ENCODE measurements at places on chromosomes 3 and 15.

DNA sequence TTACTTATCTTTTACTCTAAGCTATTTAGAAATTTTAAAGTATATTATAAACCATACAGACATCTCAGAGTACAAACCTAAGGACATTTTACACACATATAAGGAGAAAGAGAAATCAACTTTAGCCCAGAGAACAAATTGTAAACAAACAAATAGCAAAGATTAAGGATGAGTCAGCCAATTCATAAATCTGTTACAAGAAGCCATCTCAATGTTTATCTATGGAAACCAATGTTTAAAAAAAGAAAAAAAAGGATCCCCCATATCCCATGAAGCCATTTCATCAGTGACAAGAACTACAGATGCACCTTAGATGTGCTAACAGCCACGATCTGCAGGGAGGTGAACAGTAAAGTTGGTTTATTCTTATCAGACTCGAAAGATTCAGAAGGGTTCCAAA, 437.1 kb downstream of the SHQ1 start:
- DNase-seq, result no peak

- no peak for DNase-seq
Measured at GRCh38 chr3:32675650-32676049, 9.3 kb upstream of the CNOT10 start.

- no peak for DNase-seq
Measured at GRCh38 chr3:52400275-52400793, 44.6 kb downstream of the SEMA3G start.

GRCh38 chr3:61227799-61228198, 23.5 kb downstream of the FHIT start:
- DNase-seq, result no peak

- DNase-seq, result no peak
Measured at GRCh38 chr15:82532991-82533481, 7.2 kb downstream of the RPS17 start.

- no peak for DNase-seq
Measured at GRCh38 chr3:190041333-190042041, 79.2 kb downstream of the P3H2 start.

- no peak for DNase-seq
Measured at GRCh38 chr3:177177749-177178221, 19.5 kb downstream of the TBL1XR1 start.

DNA sequence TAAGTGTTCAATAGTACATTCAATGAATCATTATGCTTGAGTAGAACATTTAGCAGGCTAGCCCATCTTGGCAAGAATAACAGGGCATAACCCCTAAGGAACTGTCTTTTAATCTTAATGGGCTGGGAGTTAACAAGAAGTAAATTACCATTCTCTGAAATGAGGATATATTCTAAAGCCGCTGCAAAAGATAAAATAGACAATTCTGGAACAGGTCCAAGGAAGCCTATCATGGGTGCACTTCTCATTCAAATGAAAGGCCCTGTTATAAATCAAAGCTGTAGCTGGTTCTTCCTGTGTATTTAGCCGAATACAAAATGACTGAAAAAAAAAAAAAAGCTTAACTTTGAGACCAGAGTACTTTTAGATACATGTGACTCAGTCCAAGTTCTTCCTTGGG, 15.6 kb downstream of the MTHFS start:
- DNase-seq, result no peak

DNA sequence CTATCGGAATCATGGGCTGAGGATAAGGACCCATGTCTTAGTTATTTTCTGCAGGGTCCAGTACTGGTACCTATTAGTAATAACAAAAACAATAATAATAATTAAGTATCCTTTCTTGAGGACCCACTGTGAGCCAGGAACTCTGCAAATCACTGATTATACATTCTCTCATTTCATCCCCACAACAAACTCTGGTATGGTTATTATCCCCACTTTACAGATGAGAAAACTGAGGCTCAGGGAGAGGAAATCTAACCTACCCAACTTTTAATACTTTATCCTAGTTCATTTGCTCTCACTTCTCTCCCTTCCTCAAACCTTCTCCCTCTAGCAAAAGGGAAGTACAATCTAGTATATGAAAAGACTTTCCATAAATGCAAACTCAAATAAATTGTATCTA, 528.4 kb upstream of the PROK2 start:
- DNase-seq, result no peak

DNA sequence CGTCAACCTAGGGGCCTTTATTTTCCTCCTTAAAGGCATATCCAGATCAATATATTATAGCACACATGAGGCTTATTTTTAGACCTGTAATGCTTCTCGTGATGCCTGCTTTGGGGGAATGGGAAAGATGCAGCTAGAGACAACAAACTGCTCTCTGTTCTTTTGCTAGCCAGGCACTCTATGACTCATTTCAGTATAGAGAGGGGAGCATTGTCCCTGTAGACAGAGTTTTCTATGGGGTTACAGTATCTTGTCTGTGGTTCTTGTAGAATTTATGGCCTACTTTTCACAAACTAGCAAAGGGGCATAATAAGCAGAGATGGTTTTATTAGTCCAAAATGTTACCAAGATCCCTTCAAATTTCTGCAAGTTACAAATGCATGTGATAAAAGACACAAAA, 305.6 kb downstream of the LSAMP start:
- no peak for DNase-seq

DNA sequence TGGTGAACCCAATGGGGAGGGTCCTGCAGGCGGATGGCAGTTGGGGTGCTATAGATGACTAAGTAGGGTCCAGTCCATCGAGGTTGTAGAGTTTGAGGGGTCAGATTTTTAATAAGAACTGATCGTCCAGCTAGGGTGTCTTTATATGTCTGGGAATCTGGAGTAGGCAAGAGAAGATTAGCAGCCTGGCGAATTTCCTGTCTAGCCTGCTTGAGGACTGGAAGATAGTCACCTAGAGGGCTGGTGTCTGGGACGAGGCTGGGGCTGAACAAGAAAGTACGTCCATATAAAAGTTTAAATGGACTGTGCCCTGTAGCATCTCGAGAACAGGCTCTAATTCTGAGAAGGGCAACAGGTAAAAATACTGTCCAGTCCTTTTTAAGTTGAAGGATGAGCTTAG, 6.7 kb upstream of the IP6K2 start:
- DNase-seq, result no peak

DNA sequence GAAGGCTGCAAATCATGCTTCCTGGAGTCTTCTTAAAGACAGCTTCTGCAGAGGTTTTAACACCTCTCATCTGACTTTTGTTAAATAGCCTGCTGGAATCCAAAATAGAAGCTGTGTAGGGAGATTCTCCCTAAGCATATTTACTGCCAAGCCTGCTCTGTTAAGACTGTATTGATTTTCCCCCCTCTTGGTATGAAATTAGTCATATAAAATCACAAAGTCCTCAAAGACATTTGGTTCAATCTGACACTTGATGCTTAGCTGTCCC, 94.6 kb downstream of the ITPR1 start:
- no peak for DNase-seq

DNA sequence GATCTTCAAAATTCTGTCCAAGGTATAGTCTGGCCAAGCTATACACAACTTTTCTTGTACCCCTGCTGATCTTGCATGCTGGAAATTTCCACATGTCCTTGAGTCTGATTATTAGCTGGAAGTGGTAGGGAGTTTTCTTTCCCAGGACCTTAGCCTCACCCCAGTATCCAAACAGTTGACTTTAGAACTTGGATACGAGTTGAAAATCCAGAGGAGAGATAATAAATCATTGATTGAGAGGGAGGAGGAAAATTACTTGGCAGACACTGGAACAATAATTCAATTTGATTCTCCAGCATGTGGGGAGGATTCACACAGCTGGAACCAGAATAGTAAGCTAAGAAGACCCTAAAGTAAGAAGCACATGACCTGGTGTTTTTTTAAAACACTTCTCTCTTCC, 116.4 kb downstream of the IL5RA start:
- DNase-seq, result no peak

- no peak for DNase-seq
Measured at GRCh38 chr3:195768831-195769303, 42.9 kb downstream of the MUC4 start.

DNA sequence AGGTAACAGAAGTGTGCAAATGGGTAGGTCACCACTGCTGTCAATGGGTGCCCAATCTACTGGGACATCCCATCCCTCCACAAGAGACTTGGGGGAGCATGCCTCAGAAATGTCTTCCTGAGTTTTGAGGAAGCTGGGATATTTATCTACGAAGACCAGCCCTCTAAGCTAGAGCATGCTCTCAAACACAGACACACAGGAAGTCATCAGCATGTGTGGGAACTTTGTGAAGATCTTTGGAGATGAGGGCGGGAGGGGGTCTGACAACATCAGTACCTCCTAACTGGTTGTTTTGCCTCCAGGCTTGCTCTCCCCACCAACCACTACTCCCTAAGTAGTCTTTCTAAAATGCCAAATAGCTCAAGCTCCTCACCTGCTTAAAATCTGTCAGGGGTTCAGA, 3.5 kb upstream of the MEF2A start:
- no peak for DNase-seq

GRCh38 chr15:47673232-47673761, 44.0 kb upstream of the SEMA6D start:
- no peak for DNase-seq

GRCh38 chr3:59001675-59002074, 48.1 kb downstream of the CFAP20DC start:
- no peak for DNase-seq

GRCh38 chr3:130772129-130772528, 25.5 kb upstream of the PIK3R4 start:
- no peak for DNase-seq

- peak; percentile 13 for DNase-seq
Measured at GRCh38 chr15:66847565-66847991, 145.5 kb downstream of the SMAD6 start.

DNA sequence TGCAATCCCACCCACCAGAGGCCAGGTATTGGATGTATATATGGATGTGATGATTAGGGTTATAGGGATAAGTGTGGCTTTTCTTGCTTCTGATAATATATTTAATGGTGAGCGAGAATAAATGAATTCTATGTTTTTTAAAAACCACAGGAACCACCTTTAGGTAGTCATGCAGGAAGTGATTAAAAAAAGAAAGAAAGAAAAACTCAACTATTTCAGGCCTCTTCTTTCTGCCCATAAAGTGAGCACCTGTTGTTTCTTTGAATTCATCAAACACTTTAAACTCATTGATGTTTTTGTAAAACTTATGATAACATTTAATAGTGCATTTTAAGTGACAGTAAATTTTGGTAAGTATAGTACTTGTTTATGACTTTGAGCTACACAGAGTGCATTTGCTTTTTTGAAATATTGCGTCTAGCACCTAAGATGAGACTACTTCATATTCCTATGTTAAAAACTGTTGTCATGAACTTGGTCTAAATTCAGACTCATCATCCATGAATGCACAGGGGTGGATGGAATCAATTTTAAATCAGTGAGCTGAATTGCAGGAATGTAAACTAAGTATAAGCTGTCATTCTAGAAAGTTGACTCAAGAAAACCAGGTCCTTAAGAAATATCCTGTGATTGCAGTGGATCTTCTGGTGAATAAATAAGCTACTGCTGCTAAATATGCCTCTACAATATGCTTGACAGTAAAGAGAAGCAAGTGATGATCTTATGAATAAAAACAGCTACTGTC, 764.4 kb upstream of the NECTIN3 start:
- DNase-seq, result no peak

DNA sequence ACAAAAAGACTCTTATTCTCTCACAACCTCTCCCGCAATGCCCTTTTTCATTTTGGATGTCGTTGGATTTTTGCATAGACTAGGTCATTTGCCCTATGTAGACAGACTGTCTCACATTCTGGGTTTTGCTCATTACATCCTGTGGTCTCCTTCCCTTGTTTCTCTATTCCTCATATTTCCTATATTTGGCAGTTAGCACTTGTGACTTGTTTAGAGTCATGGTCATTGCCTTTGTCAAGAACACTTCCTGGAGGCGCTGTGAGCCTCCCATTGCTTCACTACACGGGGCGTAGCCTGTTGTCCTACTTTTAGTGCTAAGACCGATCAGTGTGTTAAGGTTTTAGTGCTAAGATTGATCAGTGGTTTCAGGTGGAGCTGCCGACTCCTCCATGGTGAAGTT, 16.1 kb upstream of the TATDN2 start:
- no peak for DNase-seq

GRCh38 chr15:93070551-93071296, 18.3 kb downstream of the RGMA start:
- no peak for DNase-seq

- DNase-seq, result no peak
Measured at GRCh38 chr15:51096976-51097375, 2.3 kb upstream of the TNFAIP8L3 start.

- no peak for DNase-seq
Measured at GRCh38 chr15:35880896-35881295, 334.9 kb upstream of the DPH6 start.

GRCh38 chr15:64959128-64959527, 30.6 kb downstream of the SPG21 start:
- DNase-seq, result no peak

- DNase-seq, result peak; percentile 10
Measured at GRCh38 chr3:45807133-45807532, 10.8 kb upstream of the SLC6A20 start.

DNA sequence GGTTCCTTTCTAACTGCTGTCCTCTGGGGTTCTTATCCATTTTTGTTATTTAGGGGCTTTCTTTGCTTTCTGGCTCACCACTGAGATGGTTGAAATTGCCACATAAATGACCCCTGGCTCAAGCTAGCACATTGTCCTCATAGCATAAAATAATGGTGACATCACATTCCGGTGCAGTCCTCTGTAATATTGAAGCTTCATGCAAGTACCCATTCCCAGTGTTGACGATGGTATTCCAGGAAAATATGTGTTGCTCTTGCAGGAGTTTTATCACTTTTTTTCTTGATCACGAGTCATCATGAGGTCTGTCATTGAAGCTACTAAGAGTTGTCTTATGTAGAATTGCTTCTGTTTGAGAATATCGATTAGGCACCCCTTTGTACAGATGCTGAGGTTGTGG, 56.1 kb downstream of the CRTC3 start:
- no peak for DNase-seq

DNA sequence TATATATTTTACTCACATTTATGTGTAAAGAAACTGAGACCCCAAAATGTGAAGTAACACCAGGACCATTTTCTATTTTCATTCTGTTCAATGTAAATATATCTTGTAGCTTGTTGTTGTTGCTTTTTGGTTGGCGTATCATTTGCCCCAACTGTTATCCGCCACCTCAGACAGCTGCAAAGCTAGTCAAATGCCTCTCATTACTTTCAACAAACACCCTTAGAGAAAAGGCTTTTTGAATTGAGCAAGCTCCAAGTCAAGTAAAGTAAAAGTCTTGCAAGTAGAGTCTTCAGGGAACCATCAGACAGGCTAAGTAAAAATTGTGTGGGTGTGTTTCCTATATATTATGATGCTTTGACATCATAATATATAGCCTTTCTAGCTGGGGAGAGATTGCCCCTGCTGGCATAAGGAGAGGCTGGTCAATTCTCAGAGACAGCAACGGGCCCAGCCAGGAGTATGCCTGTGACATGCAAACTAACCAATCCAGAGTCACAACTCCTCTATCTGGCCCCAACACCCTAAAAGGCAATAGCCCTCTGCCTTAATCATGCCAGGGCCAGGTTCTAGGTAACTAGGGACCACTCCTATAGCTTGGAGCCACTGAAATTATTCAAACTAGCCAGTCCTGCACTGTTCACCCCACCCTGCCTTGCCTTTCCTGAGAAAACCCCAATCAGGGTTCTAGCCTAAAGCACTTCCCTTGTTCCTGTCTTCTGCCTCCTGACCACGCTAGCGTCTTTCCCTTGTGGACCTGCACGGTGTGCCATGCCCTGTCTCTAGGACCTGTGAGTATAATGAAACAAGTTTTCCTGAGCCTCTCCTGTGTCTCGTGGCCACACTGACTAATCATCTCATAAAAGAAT, 75.6 kb downstream of the RAD18 start:
- no peak for DNase-seq

- DNase-seq, result no peak
Measured at GRCh38 chr3:176647987-176648386, 549.3 kb downstream of the TBL1XR1 start.

- no peak for DNase-seq
Measured at GRCh38 chr3:131260525-131260924, 121.0 kb upstream of the NUDT16 start.
